ENCODE measurements at places on chromosomes 3 and 15. TPM values are rescaled to one million over a fixed set of nuclear protein-coding genes. Genes with fewer than 3 reads are reported as not detected.
A peak's percentile ranks its signal among the peaks of the same experiment; 100 is the strongest.

- no peak for DNase-seq
These were observed 60.8 kb downstream of the ITGA11 start for GRCh38 chr15:68371160-68371559.

- DNase-seq: no peak
These were observed 42.9 kb downstream of the MUC4 start for GRCh38 chr3:195768831-195769303.

DNA sequence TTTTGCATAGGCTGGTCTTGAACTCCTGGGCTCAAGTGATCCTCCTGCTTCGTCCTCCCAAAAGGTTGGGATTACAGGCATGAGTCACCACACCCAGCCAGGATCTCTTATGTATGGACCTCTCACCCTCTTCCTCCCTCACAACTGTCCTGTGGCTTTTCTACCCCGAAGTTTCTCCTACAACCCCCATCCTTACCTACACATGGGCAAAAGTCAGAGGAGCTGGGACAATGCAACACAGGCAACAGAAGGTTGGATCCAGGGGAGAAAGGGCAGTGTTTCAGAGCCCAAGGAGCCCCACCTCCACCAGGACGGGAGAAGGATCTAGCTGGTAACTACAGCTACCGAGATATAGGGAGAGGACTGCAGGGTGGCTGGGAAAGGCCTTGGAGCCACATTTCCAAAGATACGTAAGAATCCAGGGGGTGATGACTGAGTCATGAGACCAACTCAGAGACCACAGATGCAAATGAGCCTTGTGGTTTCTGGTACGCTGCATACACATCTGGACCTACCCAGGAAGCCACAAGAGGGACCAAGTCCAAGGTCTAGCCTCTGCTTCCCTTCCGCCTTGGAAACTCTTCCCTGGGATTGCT lies 13.6 kb downstream of the IGDCC4 start:
- no peak for DNase-seq

- DNase-seq: no peak
These were observed 498.0 kb upstream of the PROK2 start for GRCh38 chr3:72282918-72283317.

DNA sequence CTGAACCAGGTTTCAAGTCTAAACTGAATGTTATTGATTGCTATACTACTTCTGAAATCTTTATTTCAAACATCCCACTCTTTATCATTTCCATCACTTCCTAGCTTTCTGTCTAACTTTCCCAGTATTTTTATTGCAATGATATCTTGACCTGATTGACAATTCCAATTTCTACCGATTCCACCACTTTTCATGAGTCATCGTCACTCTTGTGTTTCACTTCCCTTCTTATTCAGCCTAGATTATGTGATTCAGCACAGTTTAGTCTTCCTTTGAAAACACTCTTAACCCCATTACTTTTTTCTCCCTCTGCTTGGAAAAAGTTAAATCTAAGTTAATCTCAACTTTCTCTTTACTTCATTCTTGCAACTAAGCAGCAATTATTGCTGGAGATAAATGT lies 62.6 kb downstream of the SLC7A14 start:
- no peak for DNase-seq

DNA sequence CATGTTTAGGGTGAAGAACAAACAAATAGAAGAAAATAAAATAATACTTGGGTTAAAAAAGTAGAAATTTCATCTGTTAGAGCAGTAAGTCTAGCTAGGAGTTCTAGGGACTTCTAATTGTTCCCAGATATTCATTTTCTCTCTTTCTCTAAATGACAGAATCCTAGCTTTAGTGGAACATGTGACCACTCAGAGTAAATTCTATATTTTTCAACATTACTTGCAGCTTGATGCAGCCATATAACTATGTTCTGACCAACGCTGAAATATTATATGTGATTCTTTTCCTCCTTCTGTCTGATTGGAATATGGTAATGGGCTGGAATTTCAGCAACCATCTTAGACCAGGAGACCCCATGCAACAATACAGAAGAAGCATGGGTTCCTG lies 8.1 kb downstream of the PTX3 start:
- no peak for DNase-seq

DNA sequence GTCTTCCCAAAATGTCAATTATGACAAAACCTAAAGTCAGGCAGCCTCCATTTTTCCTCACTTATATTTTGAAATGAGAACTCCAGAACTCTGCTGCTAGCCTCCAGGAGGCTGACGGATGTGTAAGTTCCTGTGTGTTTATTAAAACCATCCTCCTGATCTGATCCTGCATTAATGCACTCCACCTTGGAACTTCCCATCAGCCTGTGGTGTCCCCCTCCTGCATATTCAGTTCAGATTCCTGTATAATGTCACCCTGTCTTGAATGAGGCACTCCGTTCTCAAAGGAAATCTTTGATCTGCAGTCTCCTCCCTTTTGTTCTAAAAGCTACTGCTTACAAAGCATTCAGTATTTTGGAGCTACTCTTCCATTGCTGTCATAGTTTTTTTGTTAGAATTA lies 318.2 kb upstream of the ONECUT1 start:
- no peak for DNase-seq

- peak; percentile 50 for DNase-seq
These were observed 1.4 kb downstream of the PPM1L start for GRCh38 chr3:160757233-160758106.

- DNase-seq: peak; percentile 30
These were observed 32.4 kb downstream of the POC1A start for GRCh38 chr3:52121813-52122212.

DNA sequence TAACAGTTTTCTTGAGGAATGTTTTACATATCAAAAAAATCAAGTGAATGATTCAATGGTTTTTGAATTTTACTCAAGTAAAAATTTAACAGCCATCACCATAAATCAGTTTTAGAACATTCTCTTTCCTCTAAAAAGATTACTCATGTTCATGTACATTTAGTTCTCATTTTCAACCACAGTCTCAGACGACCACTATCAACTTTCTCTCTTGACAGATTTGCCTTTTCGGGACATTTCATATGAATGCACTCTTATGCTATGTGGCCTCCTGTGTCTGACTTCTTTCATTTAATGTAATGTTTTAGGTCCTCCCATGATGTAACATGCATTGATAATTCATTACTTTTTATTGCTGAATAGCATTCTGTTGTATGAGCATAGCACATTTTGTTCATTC lies 309.3 kb upstream of the PLSCR5 start:
- no peak for DNase-seq

DNA sequence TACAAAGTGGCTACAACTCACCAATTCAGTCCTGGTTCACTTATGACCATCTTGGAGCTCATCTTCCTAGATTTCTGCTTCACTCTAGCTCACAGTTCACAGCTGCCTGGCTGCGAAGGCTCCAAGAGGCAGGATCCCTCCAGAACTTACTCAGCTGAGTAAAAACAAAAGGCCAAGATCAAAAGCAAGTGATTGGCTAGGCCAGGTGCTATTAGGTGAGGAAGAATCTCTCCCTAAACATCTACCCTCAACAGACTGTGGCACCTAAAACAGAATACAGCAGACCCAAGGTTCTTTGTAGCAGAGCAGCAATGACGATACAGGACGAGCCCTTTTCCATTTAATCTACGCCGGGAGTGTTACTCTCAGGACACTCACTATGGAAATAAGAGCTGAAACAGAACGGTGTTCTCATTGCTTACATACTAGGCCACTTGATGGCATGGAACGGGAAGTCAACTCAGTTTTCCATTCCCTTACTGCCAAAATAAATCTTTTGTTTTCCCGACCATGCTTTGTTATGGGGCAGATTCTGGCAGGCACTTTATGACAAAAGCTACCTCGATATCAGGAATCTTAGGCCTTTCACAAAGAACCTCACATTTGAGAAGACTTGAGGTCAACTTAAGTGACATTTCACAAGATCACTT lies 901 bp downstream of the ICE2 start:
- DNase-seq: no peak

GRCh38 chr15:81268340-81268739 lies 55.6 kb downstream of the STARD5 start:
- no peak for DNase-seq

- DNase-seq: no peak
These were observed 281.4 kb downstream of the ADAMTS17 start for GRCh38 chr15:100060276-100060926.

DNA sequence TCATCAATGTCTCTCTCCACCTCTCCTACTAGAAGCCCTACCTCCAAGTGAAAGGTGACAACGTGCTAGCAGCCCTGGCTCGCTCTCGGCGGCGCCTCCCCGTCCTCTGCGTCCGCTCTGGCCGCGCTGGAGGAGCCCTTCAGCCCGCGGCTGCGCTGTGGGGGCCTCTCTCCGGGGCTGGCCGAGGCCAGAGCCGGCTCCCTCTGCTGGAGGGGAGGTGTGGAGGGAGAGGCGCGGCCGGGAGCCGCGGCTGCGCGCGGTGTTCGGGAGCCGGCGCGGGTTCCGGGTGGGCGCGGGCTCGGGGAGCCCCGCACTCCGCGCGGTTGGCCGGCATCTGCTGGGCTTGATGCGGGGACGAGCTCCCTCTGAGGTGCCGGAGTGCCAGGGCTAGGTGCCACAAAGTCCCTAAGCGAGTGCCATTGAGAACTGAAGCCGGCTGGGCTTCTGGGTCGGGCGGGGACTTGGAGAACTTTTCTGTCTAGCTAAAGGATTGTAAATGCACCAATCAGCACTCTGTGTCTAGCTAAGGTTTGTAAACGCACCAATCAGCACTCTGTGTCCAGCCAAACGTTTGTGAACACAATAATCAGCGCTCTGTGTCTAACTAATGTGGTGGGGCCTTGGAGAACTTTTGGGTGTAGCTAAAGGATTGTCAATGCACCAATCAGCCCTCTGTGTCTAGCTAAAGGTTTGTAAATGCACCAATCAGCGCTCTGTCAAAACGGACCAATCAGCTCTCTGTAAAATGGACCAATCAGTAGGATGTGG lies 84.8 kb upstream of the ARRDC4 start:
- peak; percentile 69 for DNase-seq

GRCh38 chr3:63808633-63809032 lies 10.5 kb upstream of the C3orf49 start:
- no peak for DNase-seq

DNA sequence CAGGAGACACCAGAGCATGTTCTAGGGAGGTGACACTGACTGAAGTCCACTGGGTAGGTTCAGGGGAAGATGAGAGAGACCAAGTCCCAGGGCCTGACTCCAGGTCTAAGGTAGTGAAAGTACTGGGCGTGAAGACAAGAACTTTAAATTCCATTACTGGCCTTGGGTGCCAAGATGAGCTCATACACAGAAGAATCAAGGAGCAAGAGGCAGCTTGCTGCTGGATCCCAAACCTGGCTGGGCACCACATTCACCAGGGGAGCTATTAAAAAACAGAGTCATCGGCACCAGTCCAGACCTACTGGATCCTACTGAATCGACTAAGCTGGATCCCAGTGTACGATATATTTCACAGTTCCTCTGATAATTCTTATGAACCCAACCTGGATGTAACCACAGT lies 42.1 kb upstream of the ATG7 start:
- DNase-seq: no peak

DNA sequence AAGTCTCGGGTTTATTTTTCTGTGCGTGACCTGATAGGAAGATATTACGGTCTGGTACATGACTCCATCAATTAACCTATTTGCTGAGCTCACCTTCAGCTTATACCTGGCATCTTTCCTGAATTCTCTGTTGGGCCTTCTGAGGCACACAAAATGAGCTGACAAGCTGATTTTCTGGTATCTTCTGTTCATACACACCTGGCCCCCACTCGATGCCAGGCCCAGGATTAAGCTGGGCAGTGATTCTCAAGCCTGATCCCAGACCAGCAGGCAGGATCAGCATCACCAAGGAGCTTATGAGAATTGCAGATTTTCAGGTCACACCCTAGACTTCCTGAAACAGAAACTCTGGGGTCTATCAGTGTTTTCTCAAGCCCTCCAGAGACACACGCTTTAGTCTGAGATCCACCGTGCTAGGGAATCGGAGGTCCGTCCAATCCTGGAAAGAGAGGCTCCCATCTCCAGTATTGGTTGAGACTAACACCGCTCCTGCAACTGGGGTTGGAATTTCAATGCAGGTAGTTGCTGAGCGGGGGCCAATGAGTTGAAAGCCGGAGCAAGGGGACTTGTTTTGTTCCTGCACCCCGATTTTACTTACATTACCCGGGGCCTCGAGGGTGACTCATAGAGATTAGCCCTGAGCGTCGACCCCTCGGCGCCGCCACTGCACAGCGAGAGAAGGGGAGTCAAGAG lies 636 bp upstream of the EIF1B start:
- no peak for DNase-seq

DNA sequence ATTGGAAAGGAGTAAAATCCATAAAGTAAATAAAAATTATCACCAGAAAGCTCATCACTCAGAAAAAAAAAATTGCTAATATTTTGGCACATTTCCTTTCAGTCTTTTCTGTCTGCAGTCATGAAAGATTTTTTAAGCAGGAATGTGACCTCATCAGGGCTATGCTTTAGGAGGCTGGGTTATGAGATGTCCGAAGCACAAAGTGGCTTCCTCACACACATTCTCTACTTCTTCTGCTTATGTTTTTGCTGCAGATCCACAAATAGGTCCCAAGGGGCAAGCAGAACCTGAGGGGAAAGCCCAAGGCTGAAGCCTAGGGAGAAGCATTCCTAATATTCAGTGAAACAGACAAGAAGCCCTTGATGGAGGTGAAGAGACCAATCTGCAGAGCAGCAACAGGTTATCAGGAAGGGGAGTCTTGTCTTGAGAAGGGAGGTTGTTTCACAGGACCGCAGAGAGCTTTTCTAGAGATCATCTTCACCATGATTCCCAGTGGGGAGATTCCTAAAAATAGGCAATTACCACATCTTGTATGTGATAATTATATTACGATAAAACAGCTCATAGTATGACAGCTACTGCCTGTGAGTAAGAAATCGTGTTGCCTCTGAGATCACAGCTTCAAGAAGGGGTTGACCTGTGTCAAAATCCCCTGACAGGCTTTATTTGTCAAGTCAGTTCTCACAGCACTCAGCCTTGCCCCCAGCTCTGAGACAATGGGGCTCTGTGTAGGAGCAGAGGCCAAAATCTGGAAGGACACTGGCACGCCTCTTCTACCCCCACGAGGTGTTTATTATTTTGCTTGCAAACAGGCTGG lies 60.5 kb downstream of the IGF2BP2 start:
- DNase-seq: no peak

GRCh38 chr3:184085389-184085852 lies 11.4 kb upstream of the HTR3E start:
- no peak for DNase-seq

Gene LRRC2
- total RNA-seq: 122 TPM

Gene RAD18
- total RNA-seq: 6.3 TPM

Gene RAB5A
- 52.6 TPM for total RNA-seq

Gene LDHAL6B
- total RNA-seq: not detected

Gene IGSF11
- total RNA-seq: 2.9 TPM

Gene IMPG2
- 0.11 TPM for total RNA-seq

Gene IL16
- 2.7 TPM for total RNA-seq

Gene GUCA1C
- total RNA-seq: 0.32 TPM

Gene PLSCR5
- total RNA-seq: not detected

Gene ARMC8
- total RNA-seq: 32.1 TPM

Gene COPG1
- 80.6 TPM for total RNA-seq

Gene TUSC7
- total RNA-seq: not detected

Gene TMIE
- 1.00 TPM for total RNA-seq

Gene CCR9
- total RNA-seq: not detected

Gene IGF2BP2
- total RNA-seq: 18.7 TPM
